ENCODE measurements at places on chromosomes 5 and 9. TPM values are rescaled to one million over a fixed set of nuclear protein-coding genes. Genes with fewer than 3 reads are reported as not detected.

MACROH2A1 gene
- total RNA-seq, result 185 TPM

PCDHA9 gene
- 0.07 TPM for total RNA-seq

RABEPK gene
- 21.3 TPM for total RNA-seq

S100Z gene
- total RNA-seq, result not detected

CMYA5 gene
- total RNA-seq, result 0.13 TPM
